ENCODE measurements at places on chromosomes 1 and 21.

DNA sequence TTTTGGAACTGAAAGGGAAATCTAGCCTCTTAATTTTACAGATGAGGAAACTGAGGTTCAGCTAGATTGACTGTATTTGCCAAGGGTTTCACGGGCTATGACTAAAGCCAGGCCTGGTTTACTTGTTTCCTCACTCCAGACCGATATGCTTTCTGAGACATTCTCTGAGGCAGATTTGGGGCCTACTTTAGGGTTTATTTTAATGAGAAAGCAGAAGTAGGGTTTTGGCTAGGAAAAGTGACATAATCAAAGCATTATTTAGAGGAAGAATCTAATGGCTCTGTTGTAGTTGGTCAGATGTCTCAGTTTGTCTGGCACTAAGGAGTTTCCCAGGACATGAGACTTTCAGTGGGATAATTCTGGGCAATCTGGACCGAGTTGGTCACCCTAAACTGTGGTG lies 1.5 kb upstream of the RPTN start:
- no peak for DNase-seq

- DNase-seq = no peak
Observed at GRCh38 chr1:194103516-194104246, 917.3 kb upstream of the B3GALT2 start.

DNA sequence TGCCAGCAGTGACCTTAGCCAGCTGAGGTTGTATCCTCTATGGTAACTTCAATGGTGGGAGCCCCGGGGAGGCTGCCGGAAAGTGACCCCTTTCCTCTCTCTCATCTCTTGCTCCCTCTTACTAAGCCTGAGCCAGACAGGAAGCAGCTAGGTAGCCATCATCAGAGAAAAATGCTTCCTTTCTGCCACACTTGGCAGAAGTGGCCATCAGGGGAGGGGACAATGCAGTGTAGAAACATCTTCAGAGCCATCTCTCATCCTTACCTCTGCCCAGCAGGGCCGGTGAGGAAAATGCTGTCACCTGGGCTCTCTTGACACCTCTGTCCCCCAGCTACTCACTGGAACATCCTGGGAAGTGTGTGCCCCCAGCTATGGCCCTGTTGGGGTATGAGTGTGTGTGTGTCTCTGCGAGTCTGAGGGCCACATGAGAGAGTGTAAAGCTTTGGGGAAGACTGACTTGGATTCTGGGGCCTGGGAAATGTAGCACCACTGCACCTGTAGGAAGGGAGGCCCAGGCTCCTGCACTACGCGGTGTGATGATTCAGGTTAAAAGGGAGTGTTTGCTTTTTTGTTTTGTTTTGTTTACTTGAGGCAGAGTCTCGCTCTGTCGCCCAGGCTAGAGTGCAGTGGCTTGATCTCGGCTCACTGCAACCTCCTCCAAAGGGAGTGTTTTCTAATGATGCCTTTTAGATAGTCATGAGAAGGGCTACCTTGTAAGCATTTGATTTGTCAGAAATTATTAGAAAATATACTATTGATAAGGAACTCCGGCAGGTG lies 48.7 kb upstream of the CNTN2 start:
- no peak for DNase-seq

DNA sequence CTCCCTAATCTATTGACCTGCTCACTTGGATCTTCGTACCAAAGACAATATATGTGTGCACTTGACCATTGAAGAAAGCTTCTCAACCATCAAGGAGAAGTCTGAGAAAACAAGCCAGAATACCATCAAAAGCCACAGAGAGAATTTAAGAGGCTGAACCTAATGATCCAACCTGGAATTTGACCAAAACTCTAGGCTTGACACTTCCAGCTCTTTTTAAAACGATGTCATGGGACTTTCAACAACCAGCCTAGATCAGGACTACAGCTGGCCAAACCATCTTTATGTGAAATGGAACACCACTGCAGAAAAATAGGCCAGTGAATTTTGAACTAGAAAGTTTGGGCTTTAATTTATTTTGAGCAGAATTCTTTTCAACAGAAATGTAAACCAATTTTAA lies 444.4 kb downstream of the LTN1 start:
- DNase-seq = no peak

DNA sequence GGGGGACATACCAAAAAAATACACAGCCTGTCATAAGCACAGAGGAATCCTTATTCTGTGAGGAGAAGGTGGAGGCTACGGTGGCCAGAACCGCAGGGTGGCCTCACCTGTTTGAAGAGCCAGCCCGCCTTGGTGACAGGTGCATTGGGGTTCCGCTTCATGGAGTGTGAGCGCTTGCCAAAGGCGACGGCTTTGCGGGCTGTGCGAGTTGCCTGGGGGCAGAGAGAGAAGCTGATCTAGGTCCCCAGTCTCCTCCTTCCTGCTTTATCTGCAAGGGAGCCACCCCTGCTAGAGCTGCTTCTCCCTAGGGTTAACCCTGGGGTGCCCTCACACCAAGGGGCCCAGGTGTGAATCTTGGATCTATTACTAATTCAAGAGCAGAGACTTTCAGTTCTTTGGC lies 54.3 kb upstream of the GOLT1A start:
- no peak for DNase-seq

- no peak for DNase-seq
Observed at GRCh38 chr1:115524236-115524635, 117.5 kb upstream of the VANGL1 start.

GRCh38 chr1:153122831-153123421 lies 9.6 kb upstream of the SPRR2F start:
- DNase-seq = no peak

Data from NAMALWA (cell line).